ENCODE measurements at places on chromosomes 2 and 18.

DNA sequence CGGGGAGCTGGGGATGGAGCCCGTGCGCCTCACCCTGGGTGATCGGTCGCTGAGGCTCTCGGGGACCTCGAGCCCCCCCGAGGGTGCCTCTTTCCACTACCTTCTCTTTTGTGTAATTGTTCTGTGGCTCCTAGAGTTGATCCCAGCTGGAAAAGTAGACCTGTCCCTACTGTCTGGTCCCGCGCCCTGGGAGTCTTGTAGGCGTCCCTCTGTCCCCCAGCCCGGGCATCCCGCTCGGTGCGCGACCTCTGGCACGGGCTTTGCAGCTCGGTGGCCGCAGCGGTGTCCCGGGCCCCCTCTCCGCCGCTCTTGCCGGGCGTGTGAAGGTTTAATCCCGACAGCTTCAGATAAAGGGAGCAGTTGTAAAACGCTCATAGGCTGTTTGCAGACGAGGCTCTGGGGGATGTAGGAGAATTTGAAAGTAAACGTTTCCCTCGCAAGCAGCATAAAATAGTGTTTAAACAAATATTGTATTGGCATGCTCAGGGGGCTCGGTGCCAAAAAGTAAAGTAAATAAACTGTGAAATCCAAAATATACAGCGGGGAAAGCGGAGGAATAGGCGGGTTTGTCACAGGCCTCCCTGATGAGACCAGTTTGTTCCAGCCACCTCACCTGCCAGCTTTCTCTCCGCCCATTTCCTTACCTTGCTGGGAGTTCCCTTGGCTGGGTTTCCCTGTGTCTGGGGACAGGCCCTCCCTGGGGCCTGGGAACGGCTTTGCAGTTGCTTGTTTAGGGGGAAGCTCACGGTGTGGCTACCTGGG lies 1.9 kb downstream of the GLI2 start:
- peak overlapping the region; percentile 83 for H3K27ac ChIP-seq
- peak overlapping the region; percentile 52 for H3K4me3 ChIP-seq
- H3K4me1 ChIP-seq = peaks cover 30% of the 10 kb centered on the region
- H3K36me3 ChIP-seq = no peaks in the 10 kb centered on the region
- peaks cover 92% of the 10 kb centered on the region for H3K27me3 ChIP-seq
- peak; percentile 54 for DNase-seq

DNA sequence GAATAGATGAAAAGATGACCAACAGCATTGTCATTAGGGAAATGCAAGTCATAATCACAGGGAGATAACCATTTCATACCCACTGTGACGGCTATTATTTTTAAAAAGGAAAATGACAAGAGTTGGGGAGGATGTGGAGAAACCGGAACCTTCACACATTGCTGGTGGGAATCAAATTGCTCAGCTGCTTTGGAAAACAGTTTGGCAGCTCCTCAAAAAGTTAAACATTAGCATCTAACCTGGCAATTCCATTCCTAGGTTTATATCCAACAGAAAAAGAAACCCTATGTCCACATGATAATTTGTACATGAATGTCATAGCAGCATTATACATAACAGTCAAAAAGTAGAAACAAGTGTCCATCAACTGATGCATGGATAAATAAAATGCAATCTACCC lies 58.2 kb downstream of the KCNG3 start:
- DNase-seq = no peak
- no peaks in the 10 kb centered on the region for H3K4me1 ChIP-seq
- no peak overlapping the region for H3K4me3 ChIP-seq
- no peaks in the 10 kb centered on the region for H3K36me3 ChIP-seq

DNA sequence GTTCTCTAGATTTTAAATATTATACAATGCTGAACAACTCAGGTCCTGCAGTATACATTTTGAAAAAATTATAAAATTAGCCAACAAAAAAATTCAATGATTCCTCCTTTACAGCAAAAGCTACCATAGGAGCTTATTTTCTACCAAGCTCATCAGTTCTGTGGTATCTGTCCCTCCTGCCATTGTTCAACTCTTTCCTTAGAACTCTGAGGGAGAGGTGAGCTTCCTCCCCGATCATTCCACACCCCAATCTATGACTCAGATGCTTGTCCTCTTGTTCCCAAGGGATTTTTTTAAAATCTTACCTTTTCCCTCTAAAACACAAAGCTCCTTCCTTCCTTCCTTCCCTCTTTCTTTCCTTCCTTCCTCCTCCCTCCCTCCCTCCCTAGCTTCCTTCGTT lies 13.5 kb downstream of the DPP4 start:
- H3K27me3 ChIP-seq = no peaks in the 10 kb centered on the region
- H3K4me1 ChIP-seq = peaks cover 23% of the 10 kb centered on the region
- DNase-seq = no peak
- no peak overlapping the region for H3K27ac ChIP-seq
- peaks cover 16% of the 10 kb centered on the region for H3K36me3 ChIP-seq

DNA sequence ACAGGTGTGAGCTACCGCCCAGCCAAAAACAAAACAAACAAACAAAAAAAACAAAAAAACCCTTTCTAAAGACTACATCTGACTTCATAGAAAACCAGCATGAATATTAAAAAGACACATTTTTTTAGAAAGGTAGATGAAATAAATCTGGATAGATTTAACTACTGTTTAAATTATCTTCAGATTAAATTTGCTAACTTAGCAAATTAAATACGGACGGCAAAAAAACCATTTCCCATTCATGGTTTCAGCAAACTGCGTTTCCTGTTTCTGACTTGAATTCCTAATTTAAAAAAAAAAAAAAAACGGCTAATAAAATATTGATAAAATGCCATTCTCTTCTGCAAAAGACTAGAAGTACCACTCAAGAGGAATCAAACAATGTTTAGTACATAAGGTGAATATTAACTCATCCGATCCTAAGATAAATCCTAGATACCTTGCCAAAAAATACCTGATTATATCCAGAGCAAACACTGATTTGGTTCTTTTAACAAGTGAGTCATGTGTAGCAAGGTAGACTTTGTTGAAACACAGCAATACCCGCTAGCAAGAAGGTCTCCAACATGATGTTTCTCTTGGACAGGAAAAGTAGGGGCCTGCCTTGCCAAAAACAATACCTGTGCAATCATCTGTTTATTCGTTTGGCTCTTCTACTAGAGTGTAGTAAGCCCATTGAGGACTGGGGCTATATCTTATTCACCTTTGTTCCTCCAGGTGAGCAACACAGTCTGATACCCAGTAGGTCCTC lies 96.2 kb downstream of the BARD1 start:
- H3K36me3 ChIP-seq = no peaks in the 10 kb centered on the region
- no peaks in the 10 kb centered on the region for H3K27me3 ChIP-seq
- no peak for DNase-seq
- H3K4me3 ChIP-seq = no peak overlapping the region
- no peak overlapping the region for H3K27ac ChIP-seq

- no peak for DNase-seq
- no peak overlapping the region for H3K4me3 ChIP-seq
- H3K36me3 ChIP-seq = no peaks in the 10 kb centered on the region
- no peaks in the 10 kb centered on the region for H3K27me3 ChIP-seq
- no peak overlapping the region for H3K27ac ChIP-seq
- no peaks in the 10 kb centered on the region for H3K4me1 ChIP-seq
Observed at GRCh38 chr2:63494968-63495367, 93.3 kb downstream of the WDPCP start.

GRCh38 chr2:67522148-67522547 lies 125.0 kb downstream of the ETAA1 start:
- no peaks in the 10 kb centered on the region for H3K27me3 ChIP-seq
- no peak overlapping the region for H3K4me3 ChIP-seq
- no peaks in the 10 kb centered on the region for H3K4me1 ChIP-seq
- no peak for DNase-seq
- H3K36me3 ChIP-seq = no peaks in the 10 kb centered on the region

- no peaks in the 10 kb centered on the region for H3K36me3 ChIP-seq
- no peak for DNase-seq
- H3K27ac ChIP-seq = no peak overlapping the region
Observed at GRCh38 chr18:40882468-40882867, 1072.6 kb upstream of the PIK3C3 start.

DNA sequence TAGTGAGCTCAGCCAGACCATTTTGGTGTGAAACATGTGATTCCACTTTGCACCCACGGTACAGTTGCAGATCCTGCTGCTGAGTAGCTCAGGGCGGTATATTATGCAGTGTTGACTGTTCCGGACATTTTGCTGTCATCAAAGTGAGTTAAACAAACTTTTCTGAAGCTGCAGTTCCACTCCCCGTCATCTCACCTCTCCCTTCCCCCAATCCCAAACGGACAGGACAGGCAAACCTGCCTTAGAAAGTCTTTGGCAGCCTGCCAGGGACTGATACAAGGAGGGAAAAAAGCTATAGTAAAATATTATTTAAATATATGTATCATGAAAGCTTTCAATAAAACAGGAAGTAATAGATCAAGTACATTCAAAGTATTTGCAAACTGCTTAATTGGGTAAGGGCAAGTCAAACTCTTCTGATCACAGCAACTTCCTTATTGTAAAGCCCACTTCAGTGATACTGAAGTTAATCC lies 35.5 kb upstream of the SP5 start:
- H3K27me3 ChIP-seq = no peaks in the 10 kb centered on the region
- DNase-seq = no peak
- H3K36me3 ChIP-seq = no peaks in the 10 kb centered on the region
- H3K27ac ChIP-seq = no peak overlapping the region
- no peak overlapping the region for H3K4me3 ChIP-seq
- no peaks in the 10 kb centered on the region for H3K4me1 ChIP-seq

DNA sequence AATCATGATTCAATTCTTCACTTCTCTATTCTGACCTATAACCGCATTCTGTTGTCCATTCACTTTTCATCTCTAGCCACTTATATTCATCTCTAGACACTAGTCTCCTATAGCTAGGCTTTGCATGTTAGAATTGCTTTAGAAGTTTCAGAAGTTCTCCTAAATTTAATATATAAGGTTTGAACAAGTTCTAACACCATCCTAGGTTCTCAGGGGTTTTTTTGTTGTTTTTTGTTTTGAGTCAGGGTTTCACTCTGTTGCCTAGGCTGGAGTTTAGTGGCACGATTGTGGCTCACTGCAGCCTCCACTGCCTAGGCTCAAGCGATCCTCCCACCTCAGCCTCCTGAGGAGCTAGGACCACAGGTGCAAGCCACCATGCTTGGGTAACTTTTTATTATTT lies 19.9 kb downstream of the WDSUB1 start:
- DNase-seq = no peak
- H3K4me3 ChIP-seq = no peak overlapping the region
- H3K27me3 ChIP-seq = no peaks in the 10 kb centered on the region
- H3K27ac ChIP-seq = no peak overlapping the region

DNA sequence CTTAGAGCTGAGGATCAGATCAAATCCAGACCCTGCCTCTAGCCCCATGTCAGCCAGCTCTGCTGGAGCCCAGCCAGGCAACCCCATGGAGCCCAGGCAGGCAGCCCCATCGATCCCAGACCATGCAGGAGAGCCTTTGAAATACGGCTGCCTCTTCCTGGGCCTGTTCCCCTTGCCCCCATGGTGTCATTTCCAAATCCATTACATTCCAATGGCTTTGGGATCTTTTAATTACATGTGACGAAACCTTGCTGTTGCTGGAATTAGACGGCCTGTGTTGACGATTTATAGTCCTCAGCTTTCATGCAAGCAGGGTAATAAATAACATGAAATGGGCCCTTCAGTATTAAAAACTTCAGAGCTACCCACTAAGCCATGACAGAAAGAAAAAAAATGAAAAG lies 75.8 kb upstream of the SLC14A2 start:
- no peak overlapping the region for H3K27ac ChIP-seq
- H3K4me3 ChIP-seq = no peak overlapping the region
- peaks cover 26% of the 10 kb centered on the region for H3K4me1 ChIP-seq
- no peak for DNase-seq
- H3K27me3 ChIP-seq = no peaks in the 10 kb centered on the region

- H3K4me3 ChIP-seq = no peak overlapping the region
- H3K36me3 ChIP-seq = no peaks in the 10 kb centered on the region
- DNase-seq = no peak
- H3K27ac ChIP-seq = peak overlapping the region; percentile 5
- H3K4me1 ChIP-seq = peaks cover 16% of the 10 kb centered on the region
Observed at GRCh38 chr18:44759925-44760342, 79.2 kb downstream of the SETBP1 start.

GRCh38 chr2:28678175-28678855 lies 73.3 kb upstream of the PPP1CB start:
- DNase-seq = no peak
- H3K36me3 ChIP-seq = no peaks in the 10 kb centered on the region
- no peak overlapping the region for H3K4me3 ChIP-seq
- H3K27ac ChIP-seq = no peak overlapping the region
- H3K27me3 ChIP-seq = no peaks in the 10 kb centered on the region

GRCh38 chr2:181441670-181442069 lies 15.5 kb upstream of the ITGA4 start:
- no peak overlapping the region for H3K4me3 ChIP-seq
- no peaks in the 10 kb centered on the region for H3K27me3 ChIP-seq
- no peaks in the 10 kb centered on the region for H3K4me1 ChIP-seq
- no peaks in the 10 kb centered on the region for H3K36me3 ChIP-seq
- DNase-seq = no peak
- H3K27ac ChIP-seq = no peak overlapping the region

- H3K27me3 ChIP-seq = no peaks in the 10 kb centered on the region
- peaks cover 5% of the 10 kb centered on the region for H3K4me1 ChIP-seq
- H3K36me3 ChIP-seq = no peaks in the 10 kb centered on the region
- H3K27ac ChIP-seq = no peak overlapping the region
- no peak overlapping the region for H3K4me3 ChIP-seq
Observed at GRCh38 chr2:156349605-156350004, 17.1 kb upstream of the NR4A2 start.

DNA sequence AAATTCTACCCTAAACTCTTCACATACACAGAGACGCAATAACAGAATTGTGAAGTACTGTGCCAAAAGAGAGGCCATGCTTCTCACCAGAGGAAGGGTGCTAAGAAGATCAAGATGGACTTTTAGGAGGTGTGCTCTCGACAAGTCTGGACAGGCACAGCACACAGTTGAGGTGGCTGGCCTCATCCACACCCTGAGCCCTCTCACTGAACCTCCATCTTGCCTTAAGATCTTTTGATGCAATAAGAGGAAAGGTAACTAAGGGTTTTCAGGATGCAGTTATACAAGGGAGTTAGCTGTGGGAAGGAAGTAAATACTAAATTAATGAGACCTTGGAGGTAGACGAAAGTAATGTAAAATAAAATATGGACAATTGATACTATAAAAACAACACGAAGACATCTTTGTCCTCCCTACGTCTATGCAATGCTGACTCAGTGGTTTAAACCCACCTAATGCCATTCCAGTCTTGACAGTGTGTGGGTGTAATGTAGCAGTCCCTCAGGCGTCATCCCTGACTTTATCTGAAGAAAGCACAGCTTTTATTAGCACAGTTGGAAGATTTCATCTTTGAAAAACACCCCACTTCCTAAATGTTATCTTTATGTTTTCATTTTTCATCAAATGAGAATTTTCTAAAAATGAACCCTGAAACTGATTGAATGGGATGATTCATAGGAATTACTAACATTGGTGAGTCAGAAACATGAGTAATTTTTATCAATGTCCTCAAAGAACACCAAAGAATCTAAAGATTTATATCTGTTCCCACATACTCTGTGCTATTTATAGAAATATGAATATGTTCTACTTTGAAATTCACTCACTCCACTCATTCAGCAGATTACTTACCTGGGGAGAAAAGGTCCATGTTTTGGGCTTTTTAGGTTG lies 34.0 kb upstream of the MALL start:
- no peaks in the 10 kb centered on the region for H3K27me3 ChIP-seq
- H3K27ac ChIP-seq = no peak overlapping the region
- no peak for DNase-seq
- H3K4me1 ChIP-seq = peaks cover 3% of the 10 kb centered on the region
- no peak overlapping the region for H3K4me3 ChIP-seq

All from large intestine (tissue), 12 donors.